ENCODE measurements at places on chromosomes 5 and 9. TPM values are rescaled to one million over a fixed set of nuclear protein-coding genes. Genes with fewer than 3 reads are reported as not detected.

GRCh38 chr9:99753436-99753835 lies 68.2 kb upstream of the NR4A3 start:
- no peak overlapping the region for H3K27ac ChIP-seq
- no peak overlapping the region for H3K4me3 ChIP-seq
- DNase-seq = no peak
- H3K4me1 ChIP-seq = no peaks in the 10 kb centered on the region

DNA sequence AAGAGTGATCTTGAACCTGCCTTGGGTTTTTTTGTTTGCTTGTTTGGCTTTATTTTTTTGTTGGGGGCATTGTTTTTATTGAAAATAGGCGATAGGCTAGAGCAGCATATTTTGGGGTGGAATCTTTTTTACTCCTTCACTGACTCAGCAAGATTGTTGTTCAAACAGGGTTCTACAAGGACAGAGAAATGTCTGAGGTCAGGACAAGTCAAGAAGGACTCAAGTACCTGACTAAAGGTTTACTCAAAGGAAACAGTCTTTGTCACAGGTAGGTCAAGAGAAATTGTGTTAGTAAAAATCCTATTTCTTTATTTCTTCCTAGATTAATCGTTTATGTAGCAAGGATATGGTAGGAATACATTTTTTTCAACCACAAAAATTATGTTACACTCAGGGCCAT lies 1564.0 kb upstream of the CDH9 start:
- no peaks in the 10 kb centered on the region for H3K27me3 ChIP-seq
- no peak overlapping the region for H3K4me3 ChIP-seq
- no peaks in the 10 kb centered on the region for H3K4me1 ChIP-seq
- no peak for DNase-seq
- no peak overlapping the region for H3K27ac ChIP-seq

GRCh38 chr9:109977521-109977920 lies 197.5 kb downstream of the PALM2AKAP2 start:
- DNase-seq = no peak
- H3K4me3 ChIP-seq = no peak overlapping the region
- H3K4me1 ChIP-seq = no peaks in the 10 kb centered on the region
- no peak overlapping the region for H3K27ac ChIP-seq
- H3K27me3 ChIP-seq = no peaks in the 10 kb centered on the region

GRIN3A gene
- total RNA-seq = not detected

CDC20B gene
- not detected for total RNA-seq

Data from SJSA1 (cell line).